ENCODE measurements at places on chromosomes 2 and 18.

- peak; percentile 26 for DNase-seq
Observed at GRCh38 chr2:86592547-86593230, 29.4 kb upstream of the CHMP3 start.

DNA sequence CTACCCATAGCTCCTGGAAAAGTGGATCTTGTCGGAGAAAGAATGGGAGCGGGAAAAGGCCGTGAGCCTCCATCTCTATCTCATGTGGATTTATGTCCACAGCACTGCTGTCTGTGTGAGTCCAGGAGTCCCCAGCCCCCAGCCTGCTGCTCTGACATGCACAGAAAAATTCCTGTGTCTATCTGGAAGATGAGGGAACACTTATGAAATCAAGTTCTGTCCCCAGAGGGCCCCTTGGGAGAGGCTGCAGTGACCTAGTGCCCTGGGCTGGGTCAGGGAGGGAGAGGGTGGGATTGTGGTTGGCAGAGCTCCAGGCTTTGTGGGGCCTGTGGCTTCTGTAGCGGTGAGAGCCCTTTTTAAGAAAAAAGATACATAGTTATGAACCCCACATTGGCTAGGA, 37.6 kb downstream of the HJURP start:
- no peak for DNase-seq

DNA sequence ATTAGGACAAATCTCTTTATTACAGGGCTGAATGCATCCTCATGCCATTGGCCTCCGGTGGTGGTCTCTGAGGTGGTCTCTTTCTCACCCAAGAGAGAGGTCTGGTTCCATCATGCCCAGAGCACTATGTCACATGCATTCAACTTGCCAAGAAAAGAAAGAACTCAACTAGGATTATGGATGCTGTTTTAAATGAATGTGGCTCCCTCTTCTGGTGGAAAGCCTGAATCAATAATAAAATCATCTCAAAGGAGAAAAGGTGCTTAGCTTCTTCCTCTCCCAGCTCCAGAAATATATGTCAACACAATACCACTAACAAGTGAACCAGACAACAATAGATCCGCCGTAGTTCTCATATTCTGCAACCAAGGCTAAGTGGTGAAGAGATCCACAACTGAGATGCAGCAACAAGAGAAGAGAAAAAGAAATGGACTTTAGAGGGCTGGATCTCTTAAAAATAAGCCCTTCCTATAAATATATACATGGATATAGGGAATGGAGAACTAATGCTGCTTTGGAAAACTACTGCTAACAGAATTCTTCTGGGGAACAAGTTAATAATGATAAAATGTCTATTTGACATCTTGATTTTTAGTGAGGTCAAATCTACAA, 396.8 kb downstream of the NCKAP5 start:
- peak; percentile 72 for DNase-seq

- DNase-seq = no peak
Observed at GRCh38 chr2:110876167-110876999, 144.0 kb downstream of the ACOXL start.

DNA sequence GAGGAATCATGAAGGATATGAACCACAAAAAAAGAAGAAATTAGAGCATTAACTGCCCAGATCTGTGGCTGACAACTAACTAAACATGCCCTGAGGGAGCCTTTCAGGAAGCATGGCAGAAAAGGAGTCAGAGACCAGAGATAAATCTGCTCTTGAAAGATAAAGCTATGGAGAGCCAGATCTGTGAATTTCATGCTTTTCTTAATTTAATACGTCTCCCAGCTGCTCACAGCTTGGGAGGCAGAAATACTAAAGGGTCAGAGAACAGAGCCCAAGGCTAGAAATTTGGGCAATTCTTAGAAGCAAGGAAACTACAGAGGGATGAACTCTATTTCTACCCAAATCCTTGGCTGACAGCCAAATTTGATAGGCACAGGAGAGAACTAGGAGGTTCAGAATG, 223.0 kb upstream of the DPP10 start:
- no peak for DNase-seq

DNA sequence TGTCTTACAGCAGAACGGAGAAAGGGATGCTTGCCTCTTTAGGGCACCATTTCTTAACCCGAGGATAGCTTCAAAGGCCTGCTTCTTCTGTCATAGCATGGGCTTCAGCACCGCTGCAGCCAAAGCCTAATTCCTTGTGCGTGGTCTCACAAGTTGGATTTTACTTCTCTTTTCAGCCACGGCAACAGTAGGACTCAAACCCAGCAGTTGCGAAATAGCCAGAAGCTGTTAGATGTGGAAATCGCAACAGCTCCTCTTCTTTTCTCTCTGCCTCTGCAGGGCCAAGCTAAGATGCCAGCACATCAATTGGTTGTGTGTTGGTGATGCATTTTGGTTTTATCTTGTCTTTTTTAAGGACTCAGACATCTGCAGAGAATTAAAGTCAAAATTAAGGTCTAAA, 3.1 kb downstream of the NRXN1 start:
- no peak for DNase-seq

DNA sequence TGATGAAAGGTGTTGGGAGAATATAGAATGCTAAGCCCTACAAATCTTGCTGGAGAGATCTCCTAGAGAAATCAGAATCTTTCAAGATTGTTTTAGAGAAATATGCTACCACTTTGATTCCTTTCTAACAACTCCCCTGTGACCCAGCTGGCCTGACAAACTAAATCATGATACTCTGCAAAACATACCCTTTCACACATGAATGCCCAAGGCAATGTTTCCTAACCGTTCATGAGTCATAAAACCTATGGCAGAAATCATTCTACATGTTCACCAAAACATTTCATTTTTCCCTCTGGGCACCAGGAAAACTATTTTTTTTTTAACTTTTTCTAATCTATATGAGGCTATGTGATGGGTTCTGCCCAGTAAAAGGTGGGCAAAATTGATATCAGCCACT, 77.8 kb upstream of the SETBP1 start:
- DNase-seq = no peak

GRCh38 chr2:23666241-23666979, 260.5 kb downstream of the ATAD2B start:
- no peak for DNase-seq

- no peak for DNase-seq
Observed at GRCh38 chr2:241522477-241522876, 14.1 kb upstream of the STK25 start.

GRCh38 chr18:35088921-35089320, 47.7 kb downstream of the MAPRE2 start:
- DNase-seq = no peak

- no peak for DNase-seq
Observed at GRCh38 chr2:211963969-211964368, 574.6 kb downstream of the ERBB4 start.

DNA sequence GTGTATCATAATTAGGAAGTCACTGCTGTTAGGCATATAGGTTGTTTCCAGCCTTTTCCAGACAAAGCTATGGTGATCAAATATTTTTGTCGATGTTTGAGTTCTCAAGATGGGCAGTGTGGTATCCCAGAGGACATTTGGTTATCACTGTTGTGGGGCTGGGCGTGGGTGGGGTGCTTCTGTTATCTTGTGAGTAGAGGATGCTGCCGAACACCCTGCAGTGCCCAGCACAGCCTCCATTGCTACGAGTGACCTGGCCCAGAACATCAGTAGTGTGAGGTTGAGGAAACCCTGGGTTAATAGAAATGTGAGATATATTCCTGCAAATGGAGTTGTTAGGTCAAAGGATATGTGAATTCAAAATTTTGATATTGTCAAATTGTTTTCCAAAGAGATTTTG, 33.2 kb downstream of the ZNF236 start:
- DNase-seq = no peak

- no peak for DNase-seq
Observed at GRCh38 chr2:227160164-227160563, 3.8 kb downstream of the COL4A4 start.

DNA sequence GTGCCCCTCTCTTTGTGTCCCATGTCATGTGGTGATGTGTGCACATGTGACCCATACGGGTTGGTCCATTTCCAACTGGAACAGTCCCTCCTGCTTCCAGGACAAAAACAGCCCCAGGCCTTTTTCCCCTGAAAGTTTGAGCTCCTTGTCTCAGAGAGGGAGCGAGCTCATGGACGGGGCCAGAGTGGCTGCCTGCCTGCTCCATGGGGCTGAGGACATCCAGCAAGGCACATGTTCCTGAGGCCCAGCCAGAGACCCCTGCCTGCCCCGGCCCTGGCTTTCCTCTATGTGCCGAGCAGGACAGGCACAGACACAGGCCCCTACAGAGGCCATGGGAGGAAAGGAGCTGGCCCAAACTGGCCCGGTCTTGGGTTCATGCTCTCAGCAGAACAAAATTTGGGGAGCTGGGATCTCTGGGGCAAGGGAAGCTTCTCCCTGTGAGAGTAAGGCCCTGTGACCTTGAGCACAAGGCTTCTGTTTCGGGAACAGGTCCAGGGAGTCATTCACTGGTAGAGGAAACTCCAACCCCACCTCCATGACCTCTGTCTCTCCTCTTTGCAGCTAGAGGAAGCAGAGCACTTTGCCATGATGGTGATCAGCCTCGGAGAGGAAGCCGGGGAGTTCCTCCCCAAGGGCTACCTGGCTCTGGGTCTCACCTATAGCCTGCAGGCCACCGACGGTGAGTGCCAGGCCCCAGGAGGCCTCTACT, 105.8 kb upstream of the MCFD2 start:
- DNase-seq = no peak

- peak; percentile 48 for DNase-seq
Observed at GRCh38 chr18:75455249-75456198, 28.0 kb upstream of the SMIM21 start.

DNA sequence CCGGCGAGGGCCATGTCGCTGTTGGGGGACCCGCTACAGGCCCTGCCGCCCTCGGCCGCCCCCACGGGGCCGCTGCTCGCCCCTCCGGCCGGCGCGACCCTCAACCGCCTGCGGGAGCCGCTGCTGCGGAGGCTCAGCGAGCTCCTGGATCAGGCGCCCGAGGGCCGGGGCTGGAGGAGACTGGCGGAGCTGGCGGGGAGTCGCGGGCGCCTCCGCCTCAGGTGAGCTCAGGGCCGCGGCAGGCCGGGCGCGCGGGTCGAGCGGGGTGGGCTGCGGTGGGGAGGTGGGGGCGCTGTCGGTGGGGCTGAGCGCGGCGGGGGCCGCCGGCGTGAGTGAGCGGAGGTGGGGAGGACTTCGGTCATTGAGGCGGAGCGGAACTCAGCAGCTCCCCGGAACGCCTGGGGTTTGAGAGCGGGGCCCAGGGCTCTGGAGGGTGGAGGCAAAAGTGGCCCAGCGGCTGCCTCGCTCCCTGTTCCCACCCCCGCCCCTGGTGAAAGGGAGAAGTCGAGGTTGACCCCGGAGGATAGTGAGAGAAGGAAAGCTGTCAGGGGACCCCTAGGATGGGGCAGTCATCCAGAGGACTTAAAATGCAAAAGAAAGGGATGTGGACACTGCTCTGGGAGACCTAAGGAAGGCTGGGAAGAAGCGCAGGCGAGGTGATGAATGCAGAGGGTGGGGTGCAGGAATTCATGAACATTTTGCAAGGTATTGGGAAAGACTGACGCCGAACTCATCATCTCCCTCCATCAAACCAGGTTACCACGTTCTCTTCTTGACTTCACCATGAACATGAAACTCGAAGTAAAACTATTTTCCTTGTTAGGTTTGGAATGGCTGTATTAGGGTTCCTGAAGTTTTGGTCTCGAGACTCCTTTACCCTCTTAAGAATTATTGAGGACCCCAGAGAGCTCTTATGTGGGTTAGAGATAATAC, 633 bp downstream of the MALT1 start:
- peak; percentile 38 for DNase-seq

DNA sequence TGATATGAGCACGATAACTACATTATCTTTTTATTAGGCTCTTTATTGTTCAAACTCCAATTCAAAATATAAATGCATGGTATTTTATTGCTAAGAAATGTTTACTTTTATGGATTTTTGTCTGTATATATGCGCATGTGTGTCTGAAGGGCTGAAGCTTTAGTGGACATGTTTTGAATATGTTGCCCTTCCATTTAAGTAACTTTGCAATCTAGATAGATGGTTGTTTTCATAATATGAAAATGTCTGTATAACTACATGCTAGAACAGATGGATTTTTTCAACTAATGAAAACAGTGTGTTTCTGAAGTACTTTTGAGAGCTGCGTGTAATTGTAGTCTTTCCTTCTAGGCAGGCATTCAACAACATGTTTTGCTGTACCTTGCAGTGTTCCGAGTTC, 18.7 kb downstream of the DCAF17 start:
- DNase-seq = no peak

DNA sequence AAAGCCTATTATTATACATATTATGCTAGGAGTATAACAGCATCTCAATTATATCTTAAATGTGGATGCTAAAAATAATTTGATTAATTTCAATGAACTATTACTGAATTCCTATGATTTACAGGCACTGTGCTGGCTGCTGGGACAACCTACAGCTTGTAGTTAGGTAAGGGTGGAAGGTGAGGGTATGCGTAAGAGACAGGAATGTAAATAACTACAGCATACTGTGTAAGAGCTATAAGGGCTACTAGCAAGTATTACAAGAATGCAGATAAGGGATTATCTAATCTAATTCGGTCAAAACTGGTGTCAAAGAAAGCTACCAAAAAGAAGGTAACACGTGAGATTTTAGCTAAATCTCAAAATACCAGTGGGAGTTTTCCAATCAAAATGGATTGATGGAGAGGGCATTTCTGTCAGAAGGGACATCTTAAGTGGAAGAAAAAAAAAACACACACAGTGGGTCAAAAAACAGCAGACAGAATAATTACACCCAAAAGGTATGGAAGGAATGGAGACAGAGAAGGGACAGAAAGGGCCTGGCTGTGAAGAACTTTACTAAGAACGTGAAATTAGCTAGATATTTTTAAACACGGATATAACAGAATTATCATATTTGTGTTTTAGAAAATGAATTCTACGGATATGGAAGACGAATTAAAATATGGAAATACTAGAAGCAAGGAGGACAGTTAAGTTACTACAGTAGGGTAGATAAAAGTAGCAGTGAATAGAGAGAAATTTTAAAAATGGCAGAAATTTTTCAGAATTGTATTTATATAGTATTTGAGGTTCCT, 47.1 kb downstream of the STRN start:
- no peak for DNase-seq

GRCh38 chr2:144094408-144095151, 425.3 kb downstream of the ZEB2 start:
- no peak for DNase-seq

- no peak for DNase-seq
Observed at GRCh38 chr2:27003857-27004256, 28.9 kb upstream of the TMEM214 start.

DNA sequence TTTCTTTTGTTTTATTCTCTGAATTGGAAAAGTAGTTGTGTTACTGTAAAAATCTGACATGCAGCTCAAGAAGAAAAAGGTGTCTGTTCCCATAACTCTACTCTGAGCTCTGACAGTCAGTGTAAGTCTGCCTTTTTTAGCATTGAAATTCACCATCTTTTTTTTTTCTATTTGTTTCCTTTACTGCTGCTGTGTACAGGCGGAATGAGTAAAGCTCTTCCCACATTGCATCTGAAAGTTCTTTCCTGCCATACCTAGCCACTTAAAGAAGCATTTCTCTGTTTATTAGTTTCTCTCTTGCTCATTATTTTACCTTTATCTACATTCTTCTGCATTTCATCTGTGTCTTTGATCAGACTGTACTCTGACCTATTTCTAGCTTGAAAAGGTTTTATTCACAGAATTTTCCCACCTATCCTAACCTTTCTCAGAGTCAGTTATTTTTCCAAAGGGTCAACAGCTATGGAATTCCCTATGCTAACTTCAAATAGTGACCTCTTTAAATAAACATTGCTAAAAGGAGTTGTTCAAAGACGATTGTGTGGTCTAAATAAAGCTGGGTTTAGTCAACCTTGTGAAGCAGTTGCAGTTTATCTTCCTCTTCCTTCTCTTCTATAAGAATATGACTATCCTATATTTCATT, 1303.1 kb upstream of the ZEB2 start:
- DNase-seq = no peak
